Vagina (tissue), 2 donors: ENCODE measurements at places on chromosomes 2 and 18.
A peak's percentile ranks its signal among the peaks of the same experiment; 100 is the strongest.

DNA sequence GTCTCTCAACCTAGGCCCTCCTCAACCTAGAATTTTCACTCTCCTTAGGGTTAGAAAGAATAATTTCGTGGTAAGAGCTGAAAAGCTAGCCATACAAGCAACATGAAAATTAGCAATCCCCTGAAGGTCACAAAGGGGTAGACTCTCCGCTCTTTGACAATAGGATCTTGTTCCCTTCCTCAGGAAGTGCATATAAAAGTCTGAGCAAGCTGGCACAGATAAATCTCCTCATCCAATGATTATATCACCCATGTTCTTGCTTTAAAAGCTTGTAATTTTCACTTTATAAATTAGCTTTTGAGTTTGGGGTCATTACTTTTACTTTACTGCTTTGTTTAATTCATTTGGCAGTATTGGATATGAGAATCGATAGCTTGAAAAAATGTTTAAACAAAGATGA lies 852.3 kb upstream of the CRIM1 start:
- H3K4me3 ChIP-seq: no peak overlapping the region
- no peak for DNase-seq
- no peaks in the 10 kb centered on the region for H3K27me3 ChIP-seq
- H3K36me3 ChIP-seq: no peaks in the 10 kb centered on the region

- no peaks in the 10 kb centered on the region for H3K4me1 ChIP-seq
- no peaks in the 10 kb centered on the region for H3K27me3 ChIP-seq
- no peak overlapping the region for H3K27ac ChIP-seq
- H3K4me3 ChIP-seq: no peak overlapping the region
- no peaks in the 10 kb centered on the region for H3K36me3 ChIP-seq
Measured at GRCh38 chr2:149915151-149915550, 327.6 kb upstream of the MMADHC start.

GRCh38 chr2:190272457-190272842 lies 47.2 kb downstream of the HIBCH start:
- H3K27me3 ChIP-seq: no peaks in the 10 kb centered on the region
- no peak overlapping the region for H3K4me3 ChIP-seq
- no peak for DNase-seq
- no peaks in the 10 kb centered on the region for H3K36me3 ChIP-seq

GRCh38 chr2:108787216-108787541 lies 608 bp downstream of the CCDC138 start:
- peak overlapping the region; percentile 63 for H3K4me3 ChIP-seq
- H3K36me3 ChIP-seq: no peaks in the 10 kb centered on the region
- no peaks in the 10 kb centered on the region for H3K27me3 ChIP-seq
- peak overlapping the region; percentile 87 for H3K27ac ChIP-seq
- H3K4me1 ChIP-seq: peaks cover 8% of the 10 kb centered on the region
- DNase-seq: no peak

- no peak overlapping the region for H3K4me3 ChIP-seq
- no peaks in the 10 kb centered on the region for H3K27me3 ChIP-seq
- no peak for DNase-seq
- no peak overlapping the region for H3K27ac ChIP-seq
- peaks cover 7% of the 10 kb centered on the region for H3K4me1 ChIP-seq
Measured at GRCh38 chr2:99605036-99605435, 115.2 kb upstream of the REV1 start.

DNA sequence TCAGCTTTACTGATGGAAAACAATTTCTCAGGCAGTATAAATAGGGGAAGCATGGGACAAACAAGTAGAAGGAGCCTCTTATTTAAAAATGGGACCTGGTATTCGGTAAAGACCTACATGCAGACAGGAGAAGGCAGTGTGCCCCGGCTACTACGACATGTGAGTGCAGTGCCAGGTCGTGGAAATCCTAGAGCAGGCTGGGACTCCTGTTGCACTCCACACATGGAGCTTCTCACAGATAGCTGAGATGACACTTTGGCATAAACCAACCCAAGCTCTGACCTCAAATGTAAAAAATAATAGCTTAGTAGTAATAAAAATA lies 885 bp upstream of the DSEL start:
- no peaks in the 10 kb centered on the region for H3K36me3 ChIP-seq
- peaks cover 20% of the 10 kb centered on the region for H3K4me1 ChIP-seq
- DNase-seq: no peak
- H3K27ac ChIP-seq: peak overlapping the region; percentile 84

DNA sequence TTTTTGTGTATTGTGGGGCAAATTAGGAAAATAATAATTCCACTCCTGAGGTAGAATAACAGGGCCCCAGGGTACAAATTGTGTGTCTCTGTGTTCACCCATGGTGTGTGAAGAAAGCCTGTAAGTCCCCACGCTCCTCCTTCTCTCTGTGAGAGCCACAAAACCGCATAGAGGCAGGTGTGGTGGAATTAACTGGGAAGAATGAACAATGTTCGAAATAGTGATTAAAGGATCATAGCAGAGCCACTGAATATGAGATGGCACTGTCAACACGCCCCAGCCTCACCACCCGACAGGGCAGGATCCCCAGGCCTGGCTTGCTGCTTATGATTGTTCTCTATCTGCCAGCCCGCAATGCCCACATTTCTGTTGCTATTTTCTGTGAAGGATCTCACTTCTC lies 14.1 kb downstream of the IL1RN start:
- no peak overlapping the region for H3K4me3 ChIP-seq
- no peaks in the 10 kb centered on the region for H3K4me1 ChIP-seq
- H3K27ac ChIP-seq: no peak overlapping the region
- no peaks in the 10 kb centered on the region for H3K27me3 ChIP-seq

DNA sequence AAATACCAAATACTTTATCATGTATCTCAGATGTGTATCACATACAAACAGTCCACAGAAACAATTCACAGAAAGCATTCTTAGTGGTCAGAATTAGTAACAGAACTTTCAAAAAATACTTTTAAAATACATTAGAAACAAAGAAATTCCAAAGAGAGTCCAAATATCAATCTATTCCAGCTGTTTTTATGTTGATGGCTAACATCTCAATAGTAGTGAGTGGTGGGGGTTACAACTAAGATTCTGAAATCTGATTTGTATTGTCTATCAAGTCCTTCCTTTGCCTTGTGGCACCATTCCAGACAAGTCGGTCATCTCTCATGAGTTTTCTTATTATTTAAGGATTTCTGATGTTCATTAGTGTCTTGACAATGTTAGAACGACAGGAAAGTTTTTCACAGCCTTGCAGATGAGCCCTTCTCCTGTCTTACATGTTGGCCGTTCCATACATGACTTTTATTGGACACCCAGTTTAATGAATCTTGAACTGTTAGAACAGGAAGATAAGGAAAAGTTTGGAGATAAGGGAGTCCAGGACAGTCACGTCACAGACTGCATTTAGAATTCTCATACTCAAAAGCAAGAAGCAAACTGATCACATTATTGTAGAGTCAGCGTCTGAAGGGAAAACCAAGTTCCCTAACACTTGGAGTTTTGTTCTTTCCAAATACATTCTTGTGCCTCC lies 410.3 kb downstream of the PID1 start:
- no peaks in the 10 kb centered on the region for H3K4me1 ChIP-seq
- no peak overlapping the region for H3K4me3 ChIP-seq
- H3K36me3 ChIP-seq: no peaks in the 10 kb centered on the region
- H3K27ac ChIP-seq: no peak overlapping the region
- no peaks in the 10 kb centered on the region for H3K27me3 ChIP-seq

GRCh38 chr2:64423303-64423702 lies 30.7 kb upstream of the LGALSL start:
- DNase-seq: peak; percentile 25
- H3K27ac ChIP-seq: no peak overlapping the region
- H3K27me3 ChIP-seq: no peaks in the 10 kb centered on the region
- H3K4me1 ChIP-seq: no peaks in the 10 kb centered on the region
- H3K4me3 ChIP-seq: no peak overlapping the region

- H3K27ac ChIP-seq: no peak overlapping the region
- peaks cover 16% of the 10 kb centered on the region for H3K4me1 ChIP-seq
- H3K4me3 ChIP-seq: no peak overlapping the region
- H3K27me3 ChIP-seq: no peaks in the 10 kb centered on the region
- no peak for DNase-seq
Measured at GRCh38 chr2:104703669-104704068, 150.2 kb upstream of the POU3F3 start.

GRCh38 chr2:217090024-217090473 lies 230.2 kb upstream of the TNP1 start:
- H3K4me1 ChIP-seq: peaks cover 5% of the 10 kb centered on the region
- no peak overlapping the region for H3K27ac ChIP-seq
- H3K4me3 ChIP-seq: peak overlapping the region; percentile 13
- H3K36me3 ChIP-seq: no peaks in the 10 kb centered on the region
- DNase-seq: no peak

GRCh38 chr2:20403774-20404312 lies 43.0 kb upstream of the RHOB start:
- peaks cover 4% of the 10 kb centered on the region for H3K4me1 ChIP-seq
- no peaks in the 10 kb centered on the region for H3K27me3 ChIP-seq
- peak; percentile 52 for DNase-seq
- H3K36me3 ChIP-seq: no peaks in the 10 kb centered on the region

DNA sequence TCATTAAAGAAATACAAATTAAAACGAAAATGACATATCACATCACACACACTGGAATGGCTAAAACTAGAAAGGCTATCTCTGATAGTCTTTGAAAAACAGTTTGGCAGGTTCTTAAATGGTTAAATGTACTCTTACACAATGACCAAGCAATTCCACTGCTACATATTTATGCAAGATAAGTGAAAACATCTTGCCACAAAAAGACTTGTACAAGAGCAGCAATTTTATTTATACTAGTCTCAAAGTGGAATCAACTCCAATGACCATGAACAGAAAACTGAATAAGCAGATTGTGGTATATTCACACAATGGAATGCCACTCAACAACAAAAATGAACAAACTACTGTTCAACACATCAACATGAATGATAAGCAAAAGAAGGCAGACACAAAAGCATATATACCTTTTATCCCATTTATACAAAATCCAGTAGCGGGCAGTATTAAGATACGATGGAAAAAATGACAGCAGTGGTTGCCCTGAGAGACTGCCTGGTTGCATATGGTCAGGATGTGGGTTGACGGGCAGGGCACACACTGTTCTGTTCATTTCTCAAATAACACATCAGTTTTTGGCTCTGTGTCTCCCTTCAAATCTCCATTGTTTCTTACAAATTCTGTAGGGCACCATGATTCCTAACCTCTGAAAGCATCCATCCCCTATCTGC lies 25.4 kb downstream of the SP100 start:
- no peak for DNase-seq
- H3K27me3 ChIP-seq: no peaks in the 10 kb centered on the region
- no peak overlapping the region for H3K4me3 ChIP-seq
- peaks cover 20% of the 10 kb centered on the region for H3K4me1 ChIP-seq

- no peak overlapping the region for H3K4me3 ChIP-seq
- H3K36me3 ChIP-seq: no peaks in the 10 kb centered on the region
- H3K4me1 ChIP-seq: peaks cover 45% of the 10 kb centered on the region
- H3K27ac ChIP-seq: peak overlapping the region; percentile 64
Measured at GRCh38 chr18:79402977-79403722, 7.4 kb downstream of the NFATC1 start.

DNA sequence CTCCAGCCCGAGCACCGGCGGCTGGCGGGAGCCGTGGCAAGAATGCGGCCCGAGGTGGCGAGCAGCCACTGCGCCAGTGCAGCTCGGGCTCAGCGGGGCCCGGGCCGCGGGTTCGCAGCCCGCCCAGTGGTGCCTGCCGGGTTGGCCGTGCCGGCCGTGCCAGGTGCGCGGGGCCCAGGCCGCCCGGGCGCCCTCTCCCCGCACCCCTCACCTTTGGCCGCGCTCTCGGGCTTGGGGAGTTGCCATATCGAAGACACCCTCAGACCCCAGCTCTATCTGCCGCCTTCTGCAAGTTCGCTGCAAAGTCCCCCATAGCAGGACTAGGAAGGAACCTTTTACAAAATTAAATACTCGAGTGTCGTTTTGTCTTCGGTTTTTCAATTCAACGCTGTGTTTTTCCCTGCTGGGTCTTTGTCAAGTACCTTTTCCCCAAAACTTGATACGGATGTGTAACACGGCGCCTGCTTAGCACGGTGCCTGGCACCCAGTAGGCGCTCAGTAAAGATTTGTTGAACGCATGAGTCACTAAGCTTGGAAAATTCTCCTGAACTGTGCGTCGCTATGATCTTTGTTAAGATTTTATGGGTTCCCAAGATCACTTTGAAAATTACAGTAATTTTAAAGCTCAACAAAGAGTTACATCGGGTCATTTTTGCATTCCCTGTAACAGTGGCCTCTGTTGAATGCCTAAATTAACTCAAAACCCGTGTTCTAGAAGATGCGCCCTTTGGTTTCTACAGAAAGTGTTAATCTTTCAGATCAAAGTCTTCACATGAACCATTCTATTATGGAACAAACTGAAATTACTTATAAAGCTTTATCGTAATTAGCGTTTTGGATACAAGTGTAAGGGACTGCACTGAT lies 750 bp downstream of the STRADB start:
- peak overlapping the region; percentile 96 for H3K27ac ChIP-seq
- H3K4me1 ChIP-seq: peaks cover 32% of the 10 kb centered on the region
- H3K4me3 ChIP-seq: peak overlapping the region; percentile 97

DNA sequence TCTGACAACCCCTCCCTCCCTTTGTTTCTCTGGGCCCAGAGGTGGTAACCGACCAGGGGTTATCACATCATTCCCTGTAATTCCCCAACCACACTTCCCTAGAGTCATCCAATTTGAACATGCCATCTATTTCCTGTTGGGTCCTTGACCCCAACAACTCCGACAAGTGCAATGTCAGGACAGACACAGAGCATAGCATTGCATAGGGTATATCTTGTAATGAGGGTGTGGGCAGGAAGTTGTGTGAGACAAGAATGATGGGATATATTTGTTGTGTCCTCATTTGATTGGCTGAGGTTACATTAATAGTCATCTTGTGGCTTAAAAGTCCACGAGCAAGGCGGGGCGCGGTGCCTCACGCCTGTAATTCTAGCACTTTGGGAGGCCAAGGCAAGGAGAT lies 33.4 kb upstream of the CNOT11 start:
- no peaks in the 10 kb centered on the region for H3K4me1 ChIP-seq
- H3K36me3 ChIP-seq: no peaks in the 10 kb centered on the region
- H3K27ac ChIP-seq: no peak overlapping the region
- DNase-seq: no peak

- no peak overlapping the region for H3K27ac ChIP-seq
- no peaks in the 10 kb centered on the region for H3K36me3 ChIP-seq
- no peaks in the 10 kb centered on the region for H3K4me1 ChIP-seq
- H3K27me3 ChIP-seq: no peaks in the 10 kb centered on the region
- no peak for DNase-seq
- no peak overlapping the region for H3K4me3 ChIP-seq
Measured at GRCh38 chr2:233823731-233824121, 30.6 kb downstream of the HJURP start.

GRCh38 chr2:207879536-207879935 lies 109.8 kb upstream of the FZD5 start:
- no peak for DNase-seq
- no peak overlapping the region for H3K4me3 ChIP-seq
- H3K4me1 ChIP-seq: no peaks in the 10 kb centered on the region
- H3K27ac ChIP-seq: no peak overlapping the region
- no peaks in the 10 kb centered on the region for H3K27me3 ChIP-seq

GRCh38 chr2:240247868-240248720 lies 107.6 kb upstream of the OTOS start:
- no peaks in the 10 kb centered on the region for H3K36me3 ChIP-seq
- peaks cover 55% of the 10 kb centered on the region for H3K4me1 ChIP-seq
- H3K4me3 ChIP-seq: no peak overlapping the region
- DNase-seq: peak; percentile 80
- no peak overlapping the region for H3K27ac ChIP-seq
- H3K27me3 ChIP-seq: no peaks in the 10 kb centered on the region
